ENCODE measurements at places on chromosomes 4 and X. TPM values are rescaled to one million over a fixed set of nuclear protein-coding genes. Genes with fewer than 3 reads are reported as not detected.
A peak's percentile ranks its signal among the peaks of the same experiment; 100 is the strongest.

The NKX3-2 gene
- total RNA-seq = 0.04 TPM

DNA sequence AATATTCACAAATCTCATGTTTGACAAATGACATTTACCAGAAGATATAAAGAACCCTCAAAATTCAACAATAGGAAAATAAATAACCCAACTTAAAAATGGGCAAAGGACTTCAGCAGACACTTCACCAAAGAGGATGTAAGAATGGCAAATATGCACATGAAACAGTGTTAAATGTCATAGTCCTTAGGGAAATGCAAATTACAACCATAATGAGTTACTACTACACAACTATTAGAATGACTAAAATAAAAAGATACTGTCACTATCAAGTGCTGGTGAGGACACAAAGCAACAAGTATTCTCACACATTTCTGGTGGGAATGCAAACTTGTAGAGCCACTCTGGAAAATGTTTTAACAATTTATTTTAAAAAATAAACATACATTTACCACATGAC, 40.8 kb upstream of the NR0B1 start:
- no peak for DNase-seq

DNA sequence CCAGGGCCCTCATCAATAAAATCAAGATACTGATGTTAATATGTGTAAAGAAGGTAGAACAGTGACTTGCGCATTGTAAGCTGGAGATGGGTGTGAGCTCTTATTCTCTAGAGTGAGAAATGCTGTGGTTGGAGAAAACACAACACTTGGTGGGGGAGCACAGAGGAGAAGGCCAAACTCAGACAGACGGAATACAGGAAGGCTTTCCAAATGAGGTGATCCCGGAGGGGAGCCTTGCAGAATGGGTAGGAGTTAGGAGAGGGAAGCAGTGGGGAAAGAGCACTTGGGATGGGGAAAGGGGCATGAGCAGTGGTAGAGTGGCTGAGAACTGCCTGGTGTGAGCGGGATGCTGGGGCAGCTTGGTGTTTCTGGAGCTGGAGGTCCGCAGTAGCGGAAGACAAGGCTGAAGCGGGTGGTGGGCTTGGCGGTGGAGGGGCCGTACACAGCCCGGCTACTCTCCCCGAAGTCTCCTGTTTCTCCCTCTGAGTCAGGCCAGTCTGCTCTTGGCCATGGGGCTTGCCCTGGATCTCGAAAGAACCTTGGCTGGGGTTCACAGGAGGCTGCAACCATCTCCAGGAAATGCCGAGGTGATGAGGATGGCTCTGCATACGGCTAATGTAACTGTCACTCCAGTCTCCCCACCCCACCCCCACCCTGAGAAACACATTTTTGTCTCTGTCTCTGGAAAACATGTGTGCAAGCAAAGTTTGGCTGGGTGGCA, 11.3 kb upstream of the PLAC1 start:
- peak; percentile 42 for DNase-seq

The F8A2 gene
- total RNA-seq = not detected

GRCh38 chr4:37825968-37826294, 555 bp upstream of the PGM2 start:
- DNase-seq = no peak

- no peak for DNase-seq
Measured at GRCh38 chr4:169050284-169050683, 40.2 kb upstream of the CBR4 start.

- no peak for DNase-seq
Measured at GRCh38 chrX:567891-568290, 62.7 kb upstream of the SHOX start.

- DNase-seq = no peak
Measured at GRCh38 chr4:90584051-90584450, 456.9 kb downstream of the CCSER1 start.

DNA sequence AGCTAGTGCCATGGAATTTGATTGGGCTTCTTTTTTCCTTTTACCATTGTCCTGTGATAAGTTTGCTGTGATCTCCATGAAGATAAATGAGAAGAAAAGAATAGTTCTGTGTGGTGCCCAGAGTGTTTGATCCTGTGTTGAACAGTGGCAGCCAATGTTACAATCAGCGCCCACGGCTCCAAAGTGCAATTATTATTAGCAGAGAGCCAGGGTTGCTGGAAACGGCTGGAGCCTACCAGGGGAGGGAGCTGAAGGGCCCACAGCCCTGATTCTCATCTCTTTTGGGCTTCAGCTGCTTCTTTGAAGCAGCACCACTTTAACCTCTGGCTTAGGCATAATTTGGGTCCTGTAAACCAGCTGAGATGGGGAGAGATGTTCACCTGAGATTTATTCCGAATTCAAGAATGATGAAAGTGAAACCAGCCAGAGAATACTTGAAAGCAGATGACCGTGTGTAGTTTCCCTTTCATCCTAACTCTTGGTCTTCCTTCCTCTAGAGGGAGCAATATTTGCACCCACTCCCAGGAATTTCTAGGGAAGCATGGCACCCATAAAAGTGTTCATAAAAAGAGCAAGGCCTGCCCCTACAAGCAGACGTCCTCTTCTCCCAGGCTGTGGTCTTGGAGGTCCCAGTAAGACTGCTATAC, 298.3 kb downstream of the EVC2 start:
- DNase-seq = no peak

- no peak for DNase-seq
Measured at GRCh38 chr4:20195071-20195885, 56.4 kb upstream of the SLIT2 start.

The CFAP47 gene
- 0.84 TPM for total RNA-seq

- DNase-seq = no peak
Measured at GRCh38 chr4:169105620-169106019, 95.6 kb upstream of the CBR4 start.

GRCh38 chr4:150005537-150005936, 72.7 kb upstream of the DCLK2 start:
- DNase-seq = peak; percentile 14

DNA sequence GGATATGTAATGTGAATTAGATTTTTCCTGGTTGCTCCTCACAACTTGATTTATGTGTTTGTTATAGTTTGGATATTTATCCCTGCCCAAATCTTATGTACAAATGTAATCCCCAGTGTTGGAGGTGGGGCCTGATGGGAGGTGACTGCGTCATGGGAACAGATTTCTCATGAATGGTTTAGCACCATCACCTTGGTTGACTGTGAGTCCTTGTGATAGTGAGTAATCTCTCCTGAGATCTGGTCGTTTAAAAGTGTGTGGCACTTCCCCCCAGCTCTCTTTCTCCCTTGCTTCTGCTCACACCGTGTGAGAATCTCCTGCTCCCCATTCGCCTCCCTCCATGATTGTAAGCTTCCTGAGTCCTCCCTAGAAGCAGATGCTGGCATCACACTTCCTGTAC, 2.2 kb downstream of the MID2 start:
- DNase-seq = no peak

The MAOA gene
- total RNA-seq = 0.62 TPM

DNA sequence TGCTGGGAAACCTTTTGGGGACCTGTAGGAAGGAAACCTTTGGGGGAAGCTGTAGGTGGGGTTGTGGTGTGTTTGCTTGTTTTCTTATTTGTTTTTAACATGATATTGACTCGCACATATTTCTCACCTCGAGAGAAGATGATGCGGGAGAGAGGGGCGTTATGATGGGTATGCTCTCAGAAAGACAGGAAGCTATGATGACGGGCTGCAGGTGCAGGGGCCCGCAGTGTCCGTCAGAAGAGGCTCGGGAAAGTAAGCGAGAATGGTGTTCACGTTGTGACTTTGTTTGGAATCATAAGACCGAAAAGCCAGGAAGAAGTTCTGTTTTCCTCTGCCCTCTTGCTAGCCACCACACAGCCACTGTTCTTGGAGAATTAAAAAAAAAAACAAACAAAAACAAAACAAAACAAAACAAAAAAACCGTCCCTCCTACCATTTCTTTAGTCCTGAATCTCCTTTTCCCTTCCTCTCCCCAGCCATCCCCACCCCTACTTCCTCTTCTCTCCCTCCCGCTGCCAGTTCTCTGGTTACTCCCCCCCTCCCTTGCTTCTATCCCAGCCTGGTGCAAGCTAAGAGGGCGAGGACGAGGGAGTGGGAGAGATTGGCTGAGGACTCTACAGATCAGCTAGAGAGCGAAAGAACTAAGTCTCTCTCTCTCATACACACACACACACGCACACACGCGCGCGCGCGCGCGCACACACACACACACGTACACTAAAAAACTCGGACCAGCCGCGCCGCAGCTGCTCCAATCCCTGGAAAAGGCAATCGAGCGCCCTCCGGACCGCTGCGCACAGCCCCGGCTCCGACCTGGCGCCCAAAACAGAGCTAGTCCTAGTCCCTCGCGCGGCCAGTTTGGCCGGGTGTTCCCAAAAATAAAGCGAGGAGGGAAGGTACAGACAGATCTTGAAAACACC, at the start of gene BMP3:
Gene BMP3, plus strand, starts transcription at position 648 of the 920 bp plus-strand sequence. CDS start 577 bp downstream, outside the sequence.
- no peak for DNase-seq

- peak; percentile 70 for DNase-seq
Measured at GRCh38 chr4:24473309-24473721, 111.0 kb downstream of the DHX15 start.

DNA sequence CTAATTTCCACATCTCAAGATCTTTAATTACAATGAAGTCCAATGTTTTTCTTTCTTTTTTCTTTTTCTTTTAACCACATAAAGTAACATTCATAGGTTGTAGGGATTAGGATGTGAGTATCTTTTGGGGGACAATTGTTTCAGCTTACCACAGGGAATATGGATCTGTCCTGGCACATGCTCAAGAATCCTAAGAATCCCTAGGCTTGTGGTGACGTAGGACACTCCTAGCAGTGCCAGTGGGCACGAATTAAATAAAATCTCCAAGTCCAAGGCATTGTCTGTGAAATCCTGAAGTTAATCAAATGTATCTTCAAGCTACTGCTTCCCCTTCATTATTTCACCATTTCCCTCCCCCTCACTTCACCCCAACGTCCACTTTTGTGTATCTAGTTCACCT, 2.6 kb upstream of the LAS1L start:
- DNase-seq = no peak

GRCh38 chr4:93842601-93843252, 14.2 kb downstream of the ATOH1 start:
- no peak for DNase-seq

DNA sequence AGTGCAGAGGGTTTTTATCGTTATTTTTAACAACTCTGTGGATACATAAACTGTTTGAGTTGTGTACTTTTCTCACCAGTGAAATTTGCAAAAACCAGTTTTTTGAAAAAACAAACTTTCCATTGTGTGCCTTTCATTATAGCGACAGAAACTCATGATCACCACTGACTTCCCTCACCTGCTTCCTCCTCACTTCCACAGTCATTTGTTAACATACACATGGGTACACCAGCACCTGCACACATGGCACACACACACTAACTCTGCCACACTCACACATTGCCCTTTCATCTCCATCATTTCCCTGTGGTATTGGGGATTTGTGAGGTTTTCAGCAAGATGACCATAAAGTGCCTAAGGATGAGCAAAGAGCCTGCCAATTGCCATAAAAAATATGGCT, 20.6 kb downstream of the CLDN22 start:
- DNase-seq = no peak

DNA sequence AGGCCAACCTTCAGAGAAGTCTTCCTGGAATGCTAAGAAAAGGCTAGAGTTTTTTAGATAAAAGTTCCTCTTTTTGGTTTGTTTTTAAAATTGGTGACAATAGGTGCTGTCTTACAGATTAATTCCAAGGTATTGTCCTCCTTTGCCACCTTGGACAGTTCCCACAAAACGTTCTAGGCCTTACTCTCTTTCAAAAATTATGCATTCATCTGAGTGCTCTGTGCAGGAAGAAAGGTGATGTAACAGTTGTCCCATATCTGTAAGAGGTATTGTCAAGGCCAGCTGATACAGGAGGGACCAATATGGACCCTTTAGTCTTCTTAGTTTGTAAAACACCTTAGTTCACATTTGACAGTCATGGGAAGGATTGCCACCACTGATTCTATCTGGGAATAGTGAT, 15.9 kb upstream of the CXCL5 start:
- no peak for DNase-seq

- DNase-seq = no peak
Measured at GRCh38 chr4:128227991-128228571, 59.5 kb downstream of the PGRMC2 start.

DNA sequence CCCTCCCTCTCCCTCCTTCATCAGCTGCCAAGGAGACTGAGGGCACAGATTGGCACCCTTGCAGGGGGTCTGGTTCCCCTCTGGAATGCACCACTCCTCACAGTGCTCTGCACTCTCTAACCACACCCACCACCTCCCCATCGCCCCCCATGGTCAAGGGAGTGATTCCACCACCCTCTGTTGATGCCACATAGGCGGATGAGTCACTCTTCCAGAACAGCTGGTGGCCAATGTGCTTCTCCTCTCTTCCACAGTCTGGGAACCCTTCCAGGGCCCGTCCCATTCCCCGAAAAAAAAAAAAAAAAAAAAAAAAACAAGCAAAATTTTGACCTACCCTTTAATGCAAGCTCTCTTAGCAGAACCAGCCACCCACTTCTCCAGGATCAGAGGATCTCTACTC, 341.3 kb upstream of the KLF3 start:
- peak; percentile 95 for DNase-seq

The NDP gene
- total RNA-seq = 0.39 TPM

DNA sequence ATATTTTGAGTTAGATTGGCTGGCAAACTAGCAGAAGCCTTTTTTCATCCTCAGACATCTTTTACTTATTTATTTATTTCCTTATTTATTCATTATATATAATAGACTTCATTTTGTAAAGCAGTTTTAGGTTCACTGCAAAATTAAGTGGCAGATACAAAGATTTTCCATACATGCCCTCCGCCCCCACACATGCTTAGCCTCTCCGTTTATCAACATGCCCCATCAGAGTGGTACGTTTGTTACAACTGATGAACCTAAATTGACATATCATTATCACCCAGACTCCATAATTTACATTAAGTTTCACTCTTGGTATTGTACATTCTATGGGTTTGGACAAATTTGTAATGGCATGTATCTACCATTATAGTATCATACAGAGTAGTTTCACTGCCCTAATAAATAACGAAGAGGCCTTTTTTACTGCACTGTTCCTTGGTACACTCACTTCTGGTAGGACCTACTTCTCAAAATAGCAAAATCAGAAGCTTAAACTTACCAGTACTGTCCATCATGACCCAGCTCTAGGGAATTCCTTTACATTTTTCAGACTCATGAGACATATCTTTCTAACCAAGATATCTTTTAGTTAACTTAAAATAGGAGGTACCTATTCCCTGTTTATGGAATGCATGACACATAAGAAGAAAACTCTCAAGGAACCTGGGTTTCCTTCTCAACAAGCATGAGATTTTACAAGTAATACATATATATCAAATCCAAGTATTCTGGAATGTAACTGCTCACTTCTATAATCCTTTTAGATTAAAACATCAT, 4.8 kb upstream of the TMPRSS11B start:
- no peak for DNase-seq

DNA sequence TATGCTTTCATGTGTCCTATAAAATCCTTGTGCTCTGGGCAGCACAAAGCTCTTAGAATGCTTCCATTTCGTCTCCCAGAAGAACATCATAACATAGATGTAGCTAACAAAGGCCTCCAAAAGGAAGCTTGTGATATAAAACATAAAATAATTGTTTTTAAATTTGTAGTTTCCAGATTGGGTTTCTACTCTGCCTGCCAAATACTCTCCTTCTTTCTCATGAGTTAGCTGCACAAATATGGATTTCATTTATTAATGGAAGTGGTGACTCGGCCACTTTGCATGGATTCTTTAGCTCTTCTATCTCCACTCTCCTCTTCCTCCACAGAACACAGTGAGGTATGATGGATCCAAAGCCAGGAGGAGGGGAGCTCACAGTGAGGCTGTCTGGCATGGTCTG, 265.4 kb downstream of the COL25A1 start:
- DNase-seq = no peak
